ENCODE measurements at places on chromosomes 7 and 10.

DNA sequence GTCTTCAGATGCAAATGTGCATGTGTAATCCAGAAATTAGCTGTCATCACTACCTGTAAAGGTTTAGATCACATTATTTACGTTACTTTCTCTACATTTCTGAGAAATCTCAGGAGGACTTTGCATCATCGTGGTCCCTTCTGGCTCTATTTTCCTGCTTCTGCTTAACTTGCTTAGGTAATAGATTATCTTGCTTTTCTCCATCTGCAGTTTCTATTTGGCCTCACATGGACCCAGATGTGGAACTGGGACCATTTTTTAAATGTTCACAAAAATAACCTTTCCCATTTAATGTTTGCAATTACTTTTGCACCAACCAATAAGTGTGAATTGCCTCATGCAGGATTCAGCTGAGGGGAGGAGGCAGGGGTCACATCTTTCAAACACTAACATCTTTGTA lies 278.4 kb upstream of the SEMA3C start:
- no peaks in the 10 kb centered on the region for H3K27me3 ChIP-seq
- no peak for DNase-seq
- no peak overlapping the region for H3K27ac ChIP-seq
- no peaks in the 10 kb centered on the region for H3K36me3 ChIP-seq

- H3K27ac ChIP-seq = no peak overlapping the region
- H3K4me3 ChIP-seq = no peak overlapping the region
- no peaks in the 10 kb centered on the region for H3K27me3 ChIP-seq
- no peak for DNase-seq
- no peaks in the 10 kb centered on the region for H3K4me1 ChIP-seq
- no peaks in the 10 kb centered on the region for H3K36me3 ChIP-seq
Observed at GRCh38 chr10:8588135-8588534, 533.6 kb downstream of the GATA3 start.

DNA sequence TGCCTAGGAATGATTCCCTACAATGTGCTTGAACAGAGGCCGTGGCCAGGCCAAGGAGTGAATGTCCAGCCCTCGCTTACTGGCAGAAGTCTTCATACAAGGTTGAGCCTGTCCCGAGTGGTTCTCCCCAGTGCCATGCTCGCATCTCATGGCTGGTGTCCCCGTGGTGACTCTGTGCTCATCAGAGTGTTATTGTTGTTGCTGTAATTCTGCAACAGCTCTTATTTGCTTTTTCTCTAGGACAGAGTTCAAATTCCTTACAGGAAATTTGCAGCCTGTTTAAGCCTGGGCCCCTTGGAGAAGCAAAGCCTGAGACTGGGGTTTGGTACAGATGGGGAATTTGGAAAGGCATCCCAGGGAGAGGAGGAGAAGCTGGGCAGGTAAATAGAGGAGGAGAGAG lies 157.7 kb upstream of the PRR15 start:
- no peaks in the 10 kb centered on the region for H3K27me3 ChIP-seq
- DNase-seq = no peak
- H3K4me1 ChIP-seq = no peaks in the 10 kb centered on the region
- no peak overlapping the region for H3K4me3 ChIP-seq
- no peaks in the 10 kb centered on the region for H3K36me3 ChIP-seq
- H3K27ac ChIP-seq = no peak overlapping the region

DNA sequence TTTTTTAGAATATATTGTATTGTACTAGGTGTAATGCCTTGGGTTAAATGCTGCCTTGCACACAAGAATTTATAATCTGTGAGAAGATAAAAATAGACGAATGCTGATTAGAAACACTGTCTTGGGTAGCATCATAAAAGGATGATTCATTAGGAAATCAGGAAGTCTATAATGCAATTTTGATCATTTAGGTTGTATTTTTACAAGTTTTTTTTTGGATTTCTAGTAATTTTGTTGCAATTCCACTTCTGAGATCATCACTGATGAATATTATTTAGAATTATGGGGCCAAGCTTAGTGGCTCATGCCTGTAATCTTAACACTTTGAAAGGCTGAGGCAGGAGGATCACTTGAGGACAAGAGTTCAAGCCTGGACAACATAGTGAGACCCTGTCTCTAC lies 29.6 kb downstream of the WBP1L start:
- DNase-seq = no peak
- H3K36me3 ChIP-seq = no peaks in the 10 kb centered on the region
- H3K4me3 ChIP-seq = no peak overlapping the region
- peak overlapping the region; percentile 92 for H3K27ac ChIP-seq

DNA sequence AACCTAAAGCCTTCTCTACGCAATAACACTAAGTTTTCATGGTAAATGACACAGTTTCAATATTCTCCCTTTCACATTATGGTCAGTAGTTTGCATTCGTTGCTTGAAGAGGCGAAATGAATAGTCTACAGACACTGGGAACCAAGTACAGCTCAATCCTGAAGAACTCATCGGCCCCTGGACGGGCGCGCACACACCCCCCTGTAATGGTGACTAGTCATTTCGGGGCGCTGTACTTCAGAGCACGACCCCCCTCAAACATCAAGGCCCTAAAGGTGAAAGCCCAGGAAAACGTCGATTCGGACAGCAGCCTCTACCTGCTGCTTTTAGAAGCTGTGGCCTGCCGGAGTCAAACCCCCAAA lies 1.0 kb downstream of the NT5C2 start:
- peak overlapping the region; percentile 98 for H3K27ac ChIP-seq
- H3K27me3 ChIP-seq = no peaks in the 10 kb centered on the region
- no peak for DNase-seq
- no peaks in the 10 kb centered on the region for H3K4me1 ChIP-seq

- peaks cover 9% of the 10 kb centered on the region for H3K4me1 ChIP-seq
- H3K27me3 ChIP-seq = no peaks in the 10 kb centered on the region
- DNase-seq = no peak
- no peak overlapping the region for H3K27ac ChIP-seq
Observed at GRCh38 chr10:123777881-123778280, 111.7 kb downstream of the GPR26 start.

DNA sequence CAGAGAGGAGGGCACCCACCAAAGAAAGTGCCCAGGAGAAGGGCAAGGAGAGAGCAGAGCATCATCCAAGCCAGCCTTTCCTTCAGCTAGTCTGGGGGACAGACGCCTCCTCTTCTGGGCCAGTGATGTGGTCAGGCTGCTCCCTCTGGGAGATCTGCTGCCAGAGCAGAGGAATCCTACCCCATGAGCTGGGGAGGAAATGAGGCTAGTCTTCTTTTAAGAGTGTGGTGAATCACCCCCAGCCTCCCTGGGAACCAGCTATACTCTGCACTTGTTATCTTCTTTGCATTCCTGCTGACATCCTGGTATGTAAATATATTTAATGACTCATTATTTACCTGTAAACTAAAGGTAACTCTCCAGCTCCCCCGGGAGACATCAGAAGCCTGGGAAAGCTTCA lies 41.6 kb upstream of the EPHB6 start:
- no peak for DNase-seq
- H3K27ac ChIP-seq = no peak overlapping the region
- no peaks in the 10 kb centered on the region for H3K4me1 ChIP-seq
- H3K27me3 ChIP-seq = peaks cover 20% of the 10 kb centered on the region
- no peaks in the 10 kb centered on the region for H3K36me3 ChIP-seq

DNA sequence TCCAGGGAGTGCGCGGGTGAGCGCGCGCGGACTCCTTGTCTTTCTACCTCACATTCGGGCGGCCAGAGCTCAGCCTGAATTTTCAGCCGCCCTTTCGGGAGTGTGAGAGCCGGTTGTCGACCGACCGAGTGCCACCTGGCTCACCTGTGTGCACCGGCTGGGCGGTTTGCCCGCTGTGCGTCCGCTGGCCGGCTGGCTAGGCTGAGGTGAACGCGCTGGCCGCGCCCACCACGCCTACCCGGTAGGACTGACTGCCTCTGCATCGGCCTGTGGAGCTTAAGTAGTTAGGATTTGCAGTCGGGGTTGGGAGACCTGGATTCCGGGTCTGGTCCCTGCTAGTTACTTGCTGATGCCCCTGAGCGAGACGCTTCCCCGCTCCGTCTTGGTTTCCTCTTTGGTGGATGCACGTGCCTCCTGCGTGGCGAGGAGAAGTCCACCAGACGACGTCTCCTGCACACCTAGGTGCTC lies 553 bp downstream of the TSPAN15 start:
- no peaks in the 10 kb centered on the region for H3K27me3 ChIP-seq
- H3K36me3 ChIP-seq = no peaks in the 10 kb centered on the region
- H3K4me1 ChIP-seq = no peaks in the 10 kb centered on the region

GRCh38 chr7:70571961-70572360 lies 560.0 kb upstream of the GALNT17 start:
- DNase-seq = no peak
- H3K36me3 ChIP-seq = no peaks in the 10 kb centered on the region
- no peak overlapping the region for H3K27ac ChIP-seq
- H3K4me1 ChIP-seq = no peaks in the 10 kb centered on the region
- no peak overlapping the region for H3K4me3 ChIP-seq

DNA sequence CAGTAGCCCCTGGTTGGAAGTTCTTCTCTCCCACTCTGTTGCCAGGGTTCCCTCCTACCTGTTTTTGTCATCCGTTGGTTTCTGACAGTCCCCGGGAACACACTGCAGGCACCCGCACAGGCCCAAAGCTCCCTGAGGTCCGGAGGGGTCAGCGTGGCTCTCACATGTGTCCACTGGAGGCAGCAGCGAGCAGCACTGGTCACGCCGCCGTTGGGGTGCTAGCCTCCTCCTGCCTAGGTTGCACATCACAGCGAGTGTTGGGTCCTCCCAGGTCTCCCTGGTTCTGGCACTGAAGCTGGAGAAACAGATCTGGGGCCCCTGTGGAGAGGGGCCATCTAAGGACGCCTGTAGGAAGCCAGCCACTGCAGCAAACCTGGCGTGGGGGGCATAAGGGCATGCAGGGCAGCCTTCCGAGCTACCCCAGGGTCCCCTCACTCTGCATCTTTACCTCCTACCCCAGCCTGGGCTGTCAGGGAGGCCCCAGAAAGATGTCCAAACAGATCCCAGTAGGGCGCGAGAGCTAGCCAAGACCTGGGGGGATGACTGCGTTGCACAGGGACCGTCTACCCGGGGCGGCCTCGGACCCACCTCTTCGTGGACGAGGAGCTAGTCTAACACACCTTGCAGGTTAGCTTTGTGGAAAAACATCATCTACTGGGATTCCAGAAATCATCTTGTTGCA lies 28.9 kb downstream of the LRRC27 start:
- no peaks in the 10 kb centered on the region for H3K36me3 ChIP-seq
- no peak for DNase-seq
- no peak overlapping the region for H3K4me3 ChIP-seq
- H3K4me1 ChIP-seq = no peaks in the 10 kb centered on the region
- no peak overlapping the region for H3K27ac ChIP-seq

DNA sequence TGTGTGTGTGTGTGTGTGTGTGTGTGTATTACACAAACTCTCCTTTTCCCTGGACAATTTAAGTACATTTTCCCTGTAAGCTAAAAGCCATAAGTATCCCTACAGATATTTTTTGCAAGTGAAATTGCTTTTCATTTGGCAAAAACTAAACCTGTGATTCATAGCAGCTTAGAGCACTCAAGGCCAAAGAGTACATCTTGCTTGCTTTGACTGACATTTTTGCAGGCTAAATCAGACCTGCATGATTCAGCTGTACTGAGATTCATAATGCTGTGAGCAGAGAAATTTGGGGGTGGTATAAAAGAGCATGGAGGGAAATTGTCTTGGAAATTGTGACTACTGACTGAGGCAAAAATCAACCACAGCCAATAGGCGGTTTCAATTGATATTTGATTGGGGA lies 500.4 kb downstream of the GFRA1 start:
- no peaks in the 10 kb centered on the region for H3K27me3 ChIP-seq
- H3K4me3 ChIP-seq = no peak overlapping the region
- H3K4me1 ChIP-seq = no peaks in the 10 kb centered on the region
- no peaks in the 10 kb centered on the region for H3K36me3 ChIP-seq
- H3K27ac ChIP-seq = no peak overlapping the region
- no peak for DNase-seq

DNA sequence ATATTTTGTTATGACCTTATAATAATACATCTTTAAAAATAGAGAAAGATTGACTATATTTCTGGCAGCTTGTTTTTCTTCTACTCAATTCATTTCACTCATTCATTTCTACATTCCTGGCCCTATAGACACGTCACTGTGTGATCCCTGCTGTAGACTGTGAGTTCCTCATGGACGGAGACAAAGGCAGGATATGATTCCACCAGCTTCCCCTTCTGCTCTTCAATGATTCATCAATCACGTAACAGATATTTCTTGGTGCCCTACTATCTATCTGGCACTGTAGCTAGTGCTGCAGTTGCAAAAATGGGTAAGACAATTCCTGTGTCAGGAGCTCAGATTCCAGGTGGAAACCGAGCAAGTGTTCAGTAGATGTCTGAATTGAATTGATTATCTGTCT lies 415.0 kb downstream of the SFMBT2 start:
- H3K36me3 ChIP-seq = no peaks in the 10 kb centered on the region
- no peak for DNase-seq

GRCh38 chr10:33142295-33142694 lies 184.3 kb upstream of the ITGB1 start:
- DNase-seq = no peak
- H3K36me3 ChIP-seq = no peaks in the 10 kb centered on the region
- H3K27me3 ChIP-seq = no peaks in the 10 kb centered on the region
- H3K4me1 ChIP-seq = no peaks in the 10 kb centered on the region
- no peak overlapping the region for H3K4me3 ChIP-seq

Measured in breast epithelium (tissue), 4 donors.